ENCODE measurements at places on chromosomes 13 and 19.

- no peak for DNase-seq
These were observed 61.6 kb upstream of the MED4 start for GRCh38 chr13:48156466-48156865.

DNA sequence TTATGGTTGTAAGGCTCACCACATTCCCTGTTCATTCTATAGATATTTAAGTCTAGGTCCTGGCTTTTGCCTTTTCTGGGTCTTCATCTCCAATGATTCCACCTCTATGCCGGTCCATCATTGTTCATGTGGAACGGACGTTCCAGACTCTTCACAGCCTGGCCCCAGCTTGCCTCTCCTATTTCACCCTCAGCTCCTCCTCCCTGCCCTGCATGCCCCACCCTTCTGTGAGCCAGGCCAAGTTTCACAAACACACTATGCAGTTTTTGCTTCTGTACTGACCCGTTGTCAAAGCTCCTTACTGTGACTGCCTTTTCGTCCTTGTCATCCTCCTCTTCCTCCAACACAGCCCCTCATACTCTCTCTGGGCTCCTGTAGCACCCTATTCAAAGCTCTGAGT is 31.3 kb downstream of the TEX26 start:
- no peak for DNase-seq

- no peak for DNase-seq
These were observed 13.8 kb upstream of the OR10H1 start for GRCh38 chr19:15829306-15829698.

DNA sequence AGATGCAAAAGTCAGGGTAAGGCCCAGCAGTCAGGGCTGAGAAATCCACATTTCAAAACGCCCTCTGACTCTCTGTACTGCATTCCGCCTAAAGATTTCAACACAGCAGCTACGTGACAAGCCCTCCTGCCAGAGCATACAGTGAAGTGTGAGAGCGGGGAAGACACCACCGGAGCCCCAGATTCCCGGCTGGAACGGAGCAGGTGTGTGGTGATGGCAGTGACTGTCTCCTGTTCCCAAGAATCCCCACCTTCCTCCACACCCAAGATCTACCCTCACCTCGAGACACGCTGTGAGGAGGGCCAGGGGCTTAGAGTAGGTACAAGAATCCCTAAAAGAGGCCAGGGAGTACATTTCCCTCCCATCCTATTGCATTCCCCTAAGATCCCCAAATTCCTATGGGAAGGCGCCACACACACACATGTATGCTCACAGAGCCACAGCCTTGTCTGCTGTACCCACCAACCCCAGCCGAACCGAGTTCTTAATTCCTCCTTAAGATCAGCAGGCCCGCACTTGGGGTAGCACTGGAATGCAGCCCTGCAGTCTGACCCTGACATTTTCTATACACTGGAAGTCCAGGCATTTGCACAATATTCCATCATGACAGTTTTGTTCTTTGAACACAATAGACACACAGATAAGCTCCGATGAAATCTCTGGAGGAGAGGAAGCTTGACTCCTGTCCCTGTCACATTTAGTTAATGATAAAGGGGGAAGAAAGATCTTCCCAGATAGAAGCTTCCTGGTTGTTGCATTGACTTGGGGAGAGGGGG is 102.9 kb downstream of the FOXO1 start:
- no peak for DNase-seq

DNA sequence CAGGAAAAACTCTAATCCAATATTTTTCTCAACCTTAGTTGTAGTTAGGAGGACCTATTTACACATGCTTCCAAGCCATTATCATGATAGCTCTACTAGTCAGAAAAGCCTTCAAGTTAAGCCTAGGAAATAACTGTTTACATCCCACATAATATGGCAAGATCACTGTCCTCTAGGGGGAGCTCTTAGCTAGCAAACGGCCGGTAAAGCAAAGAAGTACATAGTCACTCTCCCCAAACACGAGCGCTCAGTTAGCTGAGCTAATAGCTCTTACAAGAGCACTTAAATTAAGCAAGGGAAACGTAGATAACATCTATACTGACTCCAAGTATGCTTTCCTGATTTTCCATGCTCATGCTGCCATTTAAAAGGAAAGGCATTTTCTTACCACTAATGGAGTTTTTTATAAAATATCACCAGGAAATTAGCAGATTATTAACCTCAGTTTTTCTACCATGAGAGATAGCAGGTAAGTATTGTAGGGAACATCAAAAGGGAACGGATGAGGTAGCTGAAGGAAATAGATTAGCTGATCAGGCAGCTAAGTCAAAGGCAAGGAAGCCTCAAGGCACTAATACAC is 100.6 kb upstream of the PABPC3 start:
- DNase-seq: no peak

DNA sequence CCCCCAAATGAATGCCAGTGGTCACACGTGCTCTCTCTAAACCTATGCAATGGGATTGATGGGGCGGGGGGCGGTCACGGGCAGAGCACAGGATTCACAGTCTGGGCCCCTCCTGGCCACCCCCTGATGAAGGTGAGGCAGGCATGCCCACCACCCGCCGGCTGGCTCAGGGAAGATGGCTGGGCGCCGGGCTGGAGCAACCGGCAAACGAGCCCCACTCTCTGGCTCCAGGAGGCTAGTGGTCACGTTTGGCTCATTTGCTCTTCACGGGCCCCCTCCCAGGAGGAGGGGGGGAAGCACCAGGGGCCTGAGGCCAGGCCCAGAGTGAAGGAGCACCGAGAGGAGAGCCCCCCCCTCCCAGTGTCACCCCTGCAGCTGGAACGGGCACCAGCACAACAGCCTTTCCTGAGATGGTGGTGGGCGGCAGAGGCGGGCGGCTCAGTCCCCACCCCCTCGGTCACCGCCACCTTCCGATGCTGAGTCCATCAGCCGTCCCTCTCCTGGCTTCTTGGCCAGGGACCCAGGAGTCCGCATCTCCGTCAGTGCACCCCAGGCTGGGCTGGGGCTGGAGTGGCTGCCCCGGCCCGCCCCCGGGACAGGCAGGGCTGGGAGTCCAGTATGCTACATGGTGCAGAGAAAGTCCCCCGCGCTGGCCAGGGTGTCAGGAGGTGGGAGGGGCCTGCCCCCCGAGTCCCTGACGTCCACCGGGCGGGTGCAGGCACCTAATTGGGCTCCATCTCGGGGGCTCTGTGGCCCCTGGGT is 9.7 kb downstream of the BBC3 start:
- DNase-seq: no peak

- DNase-seq: no peak
These were observed 151.5 kb downstream of the NHLRC3 start for GRCh38 chr13:39189778-39190177.

GRCh38 chr19:39939556-39939955 is 5.1 kb upstream of the FCGBP start:
- no peak for DNase-seq

DNA sequence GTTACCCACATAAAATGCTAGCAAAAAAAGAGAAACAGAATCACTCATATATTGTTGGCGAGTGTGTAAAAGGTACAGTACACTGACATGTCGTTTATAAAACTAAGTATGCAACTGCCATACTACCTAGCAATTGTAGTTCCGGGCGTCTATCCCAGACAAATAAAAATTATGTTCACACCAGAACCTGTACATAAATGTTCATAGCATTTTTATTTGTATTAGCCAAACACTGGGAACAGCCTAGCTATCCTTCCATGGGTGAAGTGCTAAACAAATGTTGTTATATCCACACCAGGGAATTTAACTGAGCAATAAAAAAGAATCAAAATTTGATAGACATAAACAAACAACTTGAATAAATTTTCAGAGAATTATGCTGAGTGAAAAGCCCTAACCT is 28.9 kb upstream of the POSTN start:
- no peak for DNase-seq

- no peak for DNase-seq
These were observed 1.7 kb upstream of the SHISA2 start for GRCh38 chr13:26053418-26053980.

DNA sequence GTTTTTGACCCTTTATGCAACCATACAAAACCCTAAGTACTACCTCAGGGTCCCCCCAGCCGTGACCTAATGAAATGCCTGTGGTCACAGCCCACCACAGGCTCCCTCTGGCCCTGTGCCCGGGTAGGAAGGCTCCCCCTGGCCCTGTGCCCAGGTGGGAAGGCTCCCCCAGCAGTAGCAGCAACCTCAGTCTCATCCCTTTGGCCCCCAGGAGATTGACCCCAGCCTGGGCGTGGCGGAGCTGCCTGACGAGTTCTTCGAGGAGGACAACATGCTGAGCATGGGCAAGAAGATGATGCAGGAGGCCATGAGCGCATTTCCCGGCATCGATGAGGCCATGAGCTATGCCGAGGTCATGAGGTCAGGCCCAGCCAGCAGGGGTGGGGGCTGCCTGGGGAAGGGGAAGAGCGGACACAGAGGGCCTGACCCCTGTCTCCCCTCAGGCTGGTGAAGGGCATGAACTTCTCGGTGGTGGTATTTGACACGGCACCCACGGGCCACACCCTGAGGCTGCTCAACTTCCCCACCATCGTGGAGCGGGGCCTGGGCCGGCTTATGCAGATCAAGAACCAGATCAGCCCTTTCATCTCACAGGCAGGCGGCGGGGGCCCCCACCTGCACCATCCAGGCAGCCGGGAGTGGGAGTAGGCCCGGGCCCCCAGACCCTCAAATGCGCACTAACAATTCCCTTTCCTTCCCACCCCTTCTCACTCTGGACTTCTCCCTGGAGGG is 6.3 kb upstream of the BEST2 start:
- DNase-seq: no peak
